Ureter (tissue), 1 donor: ENCODE measurements at places on chromosomes 2 and 18. TPM values are rescaled to one million over a fixed set of nuclear protein-coding genes. Genes with fewer than 3 reads are reported as not detected.

The TMEM37 gene
- 2.2 TPM for total RNA-seq

The CLEC4F gene
- total RNA-seq = 1.2 TPM

The IGFBP5 gene
- 697 TPM for total RNA-seq

The SNTG2 gene
- total RNA-seq = 9.9 TPM

The SNORC gene
- 7.3 TPM for total RNA-seq

DNA sequence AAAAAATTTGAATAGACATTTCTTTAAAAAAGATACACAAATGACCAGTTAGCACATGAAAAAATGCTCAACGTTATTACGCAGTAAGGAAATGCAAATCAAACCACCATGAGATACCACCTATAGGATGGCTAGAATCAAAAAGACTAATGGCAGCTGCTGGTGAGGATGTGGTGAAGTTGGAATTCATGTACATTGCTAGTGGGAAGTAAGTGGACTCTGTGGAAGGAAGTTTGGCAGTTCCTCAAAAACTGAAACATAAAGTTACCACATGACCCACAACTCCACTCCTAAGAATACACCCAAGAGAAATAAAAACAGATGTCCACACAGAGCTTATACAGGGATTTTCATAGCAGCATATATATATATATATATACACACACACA lies 51.2 kb downstream of the MBP start:
- no peak for DNase-seq

DNA sequence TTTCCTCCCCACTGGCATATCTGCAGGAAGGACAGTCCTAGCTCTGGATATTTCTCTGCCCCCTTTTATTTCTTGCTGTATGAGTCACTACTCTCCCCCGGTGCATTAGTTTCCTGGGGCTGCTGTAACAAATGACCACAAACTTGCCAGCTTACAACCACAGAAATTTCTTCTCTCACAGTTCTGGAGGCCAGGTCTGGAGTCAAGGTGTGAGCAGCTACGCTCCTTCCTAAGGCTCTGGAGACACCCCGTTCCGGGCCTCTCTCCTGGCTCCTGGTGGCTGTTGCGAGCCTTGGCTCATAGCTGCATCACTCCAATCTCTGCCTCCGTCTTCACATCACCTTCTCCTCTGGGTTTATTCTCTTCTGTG lies 34.1 kb downstream of the PTPRM start:
- DNase-seq = no peak

DNA sequence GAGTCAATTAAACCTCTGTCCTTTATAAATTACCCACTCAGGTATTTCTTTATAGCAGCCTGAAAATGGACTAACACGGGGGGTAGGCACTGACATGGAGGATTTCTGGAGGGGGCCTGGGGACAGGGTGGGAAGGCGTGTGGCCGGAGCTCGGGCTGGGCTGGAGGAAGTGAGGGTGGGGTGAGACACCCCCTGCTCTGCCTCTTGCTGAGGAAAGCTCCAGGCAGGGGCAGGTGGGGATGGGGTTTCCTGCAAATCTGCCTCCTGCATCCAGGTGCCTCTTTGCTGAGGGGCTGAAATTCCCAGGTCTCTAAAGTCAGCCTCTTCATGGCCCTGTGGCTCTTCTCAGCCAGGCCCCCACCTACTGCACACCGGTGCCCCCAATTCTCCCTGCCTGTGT lies 25.7 kb upstream of the OTOS start:
- no peak for DNase-seq

DNA sequence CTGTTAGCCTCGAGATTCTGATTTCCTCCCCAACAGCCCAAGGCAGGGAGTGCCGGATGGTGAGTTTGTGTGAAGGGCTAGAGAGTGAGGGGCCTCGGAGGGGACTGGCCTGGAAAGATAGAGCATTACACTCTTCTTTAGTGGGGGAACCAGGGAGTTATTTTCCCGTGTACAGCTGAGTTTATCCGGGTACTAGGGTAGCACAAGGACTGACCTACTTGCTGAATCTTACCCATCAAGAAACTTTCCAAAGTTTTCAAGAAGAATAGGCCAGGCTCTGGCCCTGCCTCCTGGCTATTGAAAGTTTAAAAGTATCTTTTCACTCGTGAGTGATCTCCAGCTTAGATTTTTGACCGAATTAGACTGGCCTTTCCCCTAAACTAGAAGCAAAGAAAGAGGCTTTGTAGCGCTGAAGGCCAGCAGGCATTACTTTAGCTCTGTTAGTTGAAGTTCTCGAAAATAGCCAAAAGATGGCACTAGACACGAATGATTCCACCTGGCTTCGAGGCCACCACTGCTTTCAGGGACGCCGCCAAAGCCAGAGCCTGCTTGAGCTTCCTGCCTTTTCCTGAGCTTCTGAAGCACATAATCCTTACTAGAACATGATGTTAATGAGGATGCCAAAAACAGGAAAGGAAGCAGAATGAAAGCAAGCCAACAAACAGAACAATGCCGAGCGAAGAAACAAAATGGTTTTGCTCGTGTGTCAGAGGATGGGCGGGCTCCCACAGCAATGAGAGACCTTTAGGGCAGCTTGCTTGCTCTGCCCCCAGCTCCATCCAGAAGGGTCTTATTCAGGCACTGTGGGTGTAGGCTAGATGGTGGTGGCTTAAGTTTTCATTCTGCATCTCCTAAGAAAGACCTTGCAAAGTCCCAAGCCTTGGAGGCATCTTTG lies 55.8 kb downstream of the TSN start:
- DNase-seq = peak; percentile 59

GRCh38 chr2:6846967-6847681 lies 18.6 kb downstream of the CMPK2 start:
- no peak for DNase-seq

DNA sequence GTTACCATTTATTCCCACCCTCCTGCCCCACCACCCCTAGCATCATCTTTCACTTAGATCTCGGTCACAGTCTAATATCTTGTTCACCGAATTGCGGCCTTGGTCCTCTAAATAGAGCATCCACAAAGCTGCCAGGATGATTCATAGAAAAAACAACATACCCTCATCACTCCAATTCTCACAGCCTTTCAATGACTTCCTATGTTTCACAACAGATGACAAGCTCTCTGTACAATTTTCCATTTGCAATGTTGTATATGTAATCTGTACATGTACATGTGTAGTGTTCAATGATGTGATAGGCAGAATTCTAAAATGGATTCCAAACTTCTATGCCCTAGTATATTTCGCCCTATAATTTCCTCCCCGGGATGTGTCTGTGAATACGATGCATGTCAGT lies 675.6 kb upstream of the CELF4 start:
- no peak for DNase-seq

GRCh38 chr18:59842947-59843346 lies 56.8 kb upstream of the PMAIP1 start:
- DNase-seq = no peak

GRCh38 chr2:216486708-216487107 lies 11.9 kb upstream of the RPL37A start:
- DNase-seq = no peak

DNA sequence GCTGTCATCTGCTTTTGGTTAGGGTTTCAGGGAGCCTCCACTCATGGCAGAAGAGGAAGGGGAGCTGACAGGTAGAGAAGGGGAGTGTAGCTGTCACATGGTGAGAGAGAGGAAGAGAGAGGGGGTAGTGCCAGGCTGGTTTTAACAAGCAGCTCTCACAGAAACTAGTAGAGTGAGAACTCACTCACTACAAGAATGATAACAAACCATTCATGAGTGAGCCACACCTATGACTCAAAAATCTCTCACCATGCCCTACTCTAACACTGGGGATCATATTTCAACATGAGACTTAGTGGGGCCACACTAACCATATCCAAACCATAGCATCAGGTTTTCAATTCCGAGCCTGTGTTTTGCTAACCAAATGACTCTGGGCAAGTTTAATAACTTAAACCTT lies 274.9 kb upstream of the VWC2L start:
- no peak for DNase-seq

GRCh38 chr2:159362816-159363251 lies 76.3 kb upstream of the WDSUB1 start:
- DNase-seq = no peak
